Posterior cingulate gyrus (tissue), 11 donors: ENCODE measurements at places on chromosomes 4 and X.

- no peak for DNase-seq
Observed at GRCh38 chrX:124836786-124837185, 482.9 kb upstream of the TEX13C start.

- DNase-seq: no peak
Observed at GRCh38 chr4:3192188-3192587, 56.8 kb upstream of the MSANTD1 start.

DNA sequence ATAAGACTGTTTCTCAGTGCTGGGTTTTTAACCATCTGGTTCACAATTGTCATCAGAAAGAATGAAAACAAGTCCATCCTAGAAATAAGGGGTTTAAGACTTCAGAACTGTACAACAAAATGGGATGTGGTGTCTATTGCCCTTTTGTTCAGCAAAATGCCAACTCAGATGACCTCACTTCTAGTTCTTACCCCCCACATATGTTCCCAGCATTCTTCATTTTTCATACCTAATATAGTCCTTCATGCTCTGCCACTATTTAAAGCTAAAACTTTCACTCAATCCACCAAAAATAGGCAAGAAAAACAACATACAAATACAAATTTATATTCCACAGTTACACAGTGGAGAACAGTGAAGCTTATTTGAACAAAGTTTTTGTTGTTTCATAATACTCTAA, 111.4 kb downstream of the SORBS2 start:
- DNase-seq: no peak

- DNase-seq: no peak
Observed at GRCh38 chr4:141711211-141711610, 74.8 kb downstream of the IL15 start.

DNA sequence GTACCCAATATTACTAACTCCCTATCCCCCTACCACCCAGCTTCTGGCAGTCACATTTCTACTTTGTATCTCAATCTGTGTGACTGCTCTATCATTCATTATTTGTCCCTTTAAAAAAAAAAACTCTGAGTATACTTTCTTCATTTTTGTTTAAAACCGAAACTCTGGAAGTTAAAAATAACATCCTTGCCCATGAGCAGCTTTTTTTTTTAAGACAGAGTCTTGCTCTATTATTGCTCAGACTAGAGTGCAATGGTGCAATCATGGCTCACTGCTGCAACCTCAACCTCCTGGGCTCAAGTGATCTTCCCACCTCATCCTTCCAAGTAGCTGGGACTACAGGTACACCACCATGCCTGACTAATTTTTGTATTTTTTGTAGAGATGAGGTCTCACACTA, 15.8 kb downstream of the UBE2K start:
- DNase-seq: no peak

- DNase-seq: no peak
Observed at GRCh38 chr4:8510611-8511285, 69.4 kb upstream of the GPR78 start.

DNA sequence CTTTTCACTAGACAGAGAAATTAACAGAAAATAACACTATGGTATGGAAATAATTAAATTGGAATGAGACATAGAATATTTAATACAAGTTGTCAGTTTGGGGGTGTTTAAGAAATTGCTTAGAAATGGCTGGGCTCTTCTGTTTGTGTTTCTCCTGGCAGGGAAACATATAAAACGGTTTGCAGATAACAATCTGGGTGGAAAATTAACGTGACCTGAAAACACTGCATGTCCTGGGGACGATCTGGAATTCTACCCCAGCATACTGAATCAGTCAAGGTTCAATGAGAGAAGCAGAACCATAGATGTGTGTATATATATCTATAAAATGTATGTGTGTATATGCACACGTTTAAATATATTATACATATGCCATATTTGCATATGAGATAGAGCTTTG, 109.8 kb downstream of the SPATA18 start:
- no peak for DNase-seq

- no peak for DNase-seq
Observed at GRCh38 chr4:47852136-47852535, 14.3 kb upstream of the CORIN start.

DNA sequence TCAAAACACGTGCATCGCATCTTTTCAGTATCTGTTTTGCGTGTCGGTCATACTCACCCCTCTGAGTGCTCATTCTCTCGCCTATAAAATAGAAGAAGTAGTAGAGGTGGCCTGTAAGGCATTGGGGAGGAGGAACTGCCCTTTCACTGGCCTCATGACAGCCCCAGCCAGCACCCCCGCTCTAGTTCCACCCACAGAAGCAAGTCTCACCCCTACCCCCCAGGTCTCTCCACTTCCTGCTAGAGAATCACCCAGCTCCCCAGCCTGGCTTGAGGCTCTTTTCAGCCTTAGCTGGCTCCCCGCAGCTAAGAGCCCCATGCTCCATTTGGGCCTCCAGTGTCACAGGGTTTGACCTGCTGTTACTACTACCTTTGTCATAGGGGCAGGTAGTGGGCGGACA, 11.8 kb downstream of the HDAC6 start:
- no peak for DNase-seq

GRCh38 chr4:70703619-70704214, 15.4 kb downstream of the UTP3 start:
- DNase-seq: no peak

GRCh38 chr4:185874516-185875230, 62.7 kb upstream of the SORBS2 start:
- DNase-seq: no peak

- DNase-seq: no peak
Observed at GRCh38 chr4:127660284-127660885, 27.6 kb downstream of the INTU start.

DNA sequence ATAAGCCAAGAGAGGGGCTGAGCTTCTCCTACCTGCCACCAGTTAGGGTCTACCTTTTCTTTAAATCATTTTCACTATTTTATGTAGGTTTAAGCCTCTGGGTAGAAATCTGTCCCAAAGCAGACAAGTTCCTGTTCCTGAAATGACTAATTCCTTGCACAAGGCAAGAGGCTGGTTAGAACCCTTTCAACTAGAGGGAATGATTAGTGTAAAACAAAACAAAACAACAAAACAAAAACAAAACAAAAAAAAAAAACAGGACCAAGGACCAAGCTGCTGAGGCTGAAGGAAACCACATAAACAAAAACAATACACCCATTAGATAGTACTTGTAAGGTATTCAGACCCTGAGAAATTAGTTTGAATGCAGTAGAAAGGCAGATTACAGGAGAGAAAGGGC, 62.7 kb downstream of the MAML3 start:
- no peak for DNase-seq

DNA sequence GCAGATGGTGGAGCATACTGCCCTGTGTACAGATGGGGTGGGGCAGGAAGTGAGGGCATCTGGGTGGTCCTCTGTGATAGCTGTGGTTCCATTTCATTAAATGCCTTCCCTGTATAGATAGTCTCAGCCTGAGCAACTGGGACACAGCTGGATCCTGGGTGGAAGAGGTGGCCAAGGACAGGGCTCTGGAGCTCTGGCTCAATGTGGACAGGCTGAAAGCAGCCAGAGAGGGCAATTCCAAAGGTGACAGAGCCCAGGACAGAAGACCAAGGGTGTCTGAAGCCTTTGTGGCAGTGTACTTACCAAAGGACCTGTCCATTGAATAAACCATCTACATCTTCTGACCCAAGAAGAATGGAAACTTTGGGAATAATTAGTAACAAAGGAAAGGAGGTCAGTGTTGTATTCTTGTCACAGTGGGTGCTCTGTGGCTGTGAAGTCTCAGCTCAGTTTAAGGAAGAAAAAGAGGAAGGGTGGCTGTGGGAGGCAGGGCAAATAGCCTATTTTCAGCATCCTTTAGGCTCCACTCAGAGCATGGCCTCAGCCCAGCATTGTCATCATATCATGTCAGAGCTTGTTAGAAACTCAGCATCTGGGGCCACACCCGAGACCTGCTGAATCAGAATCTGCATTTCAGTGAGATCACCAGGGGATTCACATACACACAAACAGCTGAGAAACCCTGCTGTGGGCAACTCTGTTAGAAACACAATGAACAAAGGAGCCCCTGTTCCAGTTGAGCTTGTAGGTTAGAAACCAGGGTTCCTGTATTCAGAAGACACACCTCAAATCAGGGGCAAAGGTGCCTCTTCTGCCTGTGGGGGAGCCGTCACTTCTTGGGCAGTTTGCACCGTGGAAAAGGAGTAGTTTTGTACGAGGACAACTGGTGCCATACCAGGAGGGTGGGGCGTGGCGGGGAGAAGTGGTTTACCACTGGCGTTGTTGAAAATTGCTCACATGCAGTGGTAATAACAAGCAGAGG, 168.6 kb downstream of the PTTG2 start:
- DNase-seq: no peak

GRCh38 chr4:62822306-62822705, 1586.9 kb downstream of the TECRL start:
- DNase-seq: no peak

DNA sequence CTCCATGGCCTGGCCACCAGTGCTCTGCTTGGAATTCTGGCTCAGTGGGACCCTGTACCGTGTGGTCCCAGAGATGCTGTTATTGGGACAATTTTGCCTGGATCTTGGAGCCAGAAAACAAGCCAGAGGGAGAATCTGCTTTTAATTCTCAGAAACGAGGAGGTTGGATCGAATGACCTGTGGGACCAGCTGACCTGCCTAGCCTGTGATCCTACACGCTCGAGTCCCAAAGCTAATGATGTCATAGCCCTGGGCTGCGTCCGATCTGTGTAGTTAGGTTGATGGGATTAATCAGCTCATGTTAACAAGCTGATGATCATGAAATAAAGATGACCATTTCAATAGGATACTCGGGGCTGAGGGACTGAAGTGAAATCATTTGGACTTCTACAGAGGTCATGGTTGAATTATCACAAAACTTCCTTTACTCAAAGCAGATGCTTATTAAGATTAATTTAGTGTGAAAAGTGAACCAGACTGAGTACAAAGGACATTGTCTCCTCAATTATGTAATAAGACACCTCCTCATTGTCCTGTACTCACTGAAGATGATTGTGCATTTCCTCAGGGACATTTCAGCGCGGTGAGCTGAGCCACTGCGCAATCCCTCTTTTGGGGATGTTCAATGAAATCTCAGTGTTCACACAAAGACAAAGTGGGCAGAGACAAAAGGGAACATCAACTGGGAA, 51.9 kb upstream of the STX18 start:
- no peak for DNase-seq

DNA sequence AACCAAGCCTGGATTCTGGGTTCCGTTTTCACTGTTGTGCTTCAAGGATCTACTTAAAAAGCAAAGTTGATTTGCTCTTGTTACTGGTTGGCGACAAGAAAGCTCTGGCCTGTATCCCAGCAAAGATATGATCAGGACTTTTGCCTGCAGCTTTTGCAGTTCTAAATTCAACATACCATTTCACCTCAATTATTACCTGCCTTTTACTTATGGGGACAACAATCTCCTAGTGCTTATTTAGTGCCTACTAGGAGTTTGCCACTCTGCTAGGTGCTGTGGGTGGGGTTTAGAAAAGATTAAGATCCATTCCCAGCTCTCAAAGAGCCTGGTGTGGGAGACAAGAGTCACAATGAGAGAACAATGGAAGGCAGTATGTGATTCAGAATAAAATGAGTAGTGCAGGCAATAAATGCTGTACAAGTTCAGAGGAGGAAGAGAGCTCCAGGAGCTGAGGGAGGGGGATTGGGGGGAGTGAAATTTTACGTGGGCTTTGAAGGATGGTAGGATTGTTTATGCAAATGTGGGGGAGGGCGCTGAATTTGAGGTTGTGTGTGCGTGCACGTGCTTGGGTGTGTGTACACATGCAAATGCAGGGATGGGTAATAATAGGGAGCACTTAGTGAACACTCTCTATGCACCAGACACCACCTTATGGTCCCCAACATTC, 5.0 kb upstream of the TMEM164 start:
- DNase-seq: no peak

- DNase-seq: no peak
Observed at GRCh38 chr4:80726471-80726870, 304.0 kb upstream of the BMP3 start.

- no peak for DNase-seq
Observed at GRCh38 chr4:8439914-8440491, 520 bp downstream of the ACOX3 start.

- DNase-seq: no peak
Observed at GRCh38 chrX:124415115-124415800, 68.9 kb downstream of the SH2D1A start.

GRCh38 chrX:151702741-151703340, 7.6 kb downstream of the PRRG3 start:
- DNase-seq: peak; percentile 19

GRCh38 chr4:65617416-65617815, 52.9 kb downstream of the EPHA5 start:
- no peak for DNase-seq

DNA sequence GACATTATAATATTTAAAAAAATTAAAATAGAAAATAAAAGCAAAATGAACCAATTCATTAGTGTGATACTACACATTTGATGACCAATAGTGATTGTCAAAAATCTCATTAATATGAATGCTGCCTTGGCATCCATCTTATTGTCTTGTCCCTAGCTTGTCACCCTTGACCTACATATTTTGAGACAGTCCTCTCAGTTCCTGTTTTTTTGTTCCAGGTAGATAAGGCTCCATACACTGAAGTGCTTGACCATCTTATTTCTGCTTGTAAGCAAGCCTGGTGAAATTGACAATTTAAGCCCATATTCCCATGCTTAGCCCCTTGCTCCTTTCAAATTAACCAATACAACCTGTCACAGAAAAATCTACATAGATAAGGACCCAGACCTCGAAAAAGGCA, 534.0 kb upstream of the FMR1 start:
- no peak for DNase-seq

- DNase-seq: no peak
Observed at GRCh38 chr4:80307183-80307735, 28.3 kb upstream of the CFAP299 start.

DNA sequence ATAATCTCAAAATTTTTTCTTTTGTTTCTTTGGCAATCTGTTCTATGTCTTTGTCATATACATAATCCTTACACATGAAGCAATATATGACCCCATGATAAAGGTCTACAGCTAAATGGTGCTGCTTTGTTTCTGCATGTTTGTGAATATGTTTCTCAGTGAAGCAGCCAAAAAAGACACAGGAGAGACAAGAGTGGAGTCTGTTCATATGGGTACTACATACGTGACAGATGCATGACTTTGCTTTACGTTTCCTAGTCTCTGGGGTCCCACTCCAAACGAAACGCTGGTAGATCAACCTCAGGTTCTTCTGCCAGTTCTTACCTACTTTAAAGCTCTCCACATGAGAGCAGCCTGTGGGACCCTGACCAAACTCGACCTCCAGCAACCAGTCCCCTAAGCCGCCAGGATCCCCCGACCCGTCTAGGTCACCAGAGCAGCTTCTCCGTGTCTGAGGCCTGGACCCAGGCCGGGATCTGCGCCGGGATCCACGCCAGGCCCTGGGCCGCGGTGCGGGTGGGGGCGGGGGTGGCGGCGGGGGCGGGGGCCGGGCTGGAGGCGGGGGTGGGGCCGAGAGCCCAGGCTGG, 1.5 kb downstream of the USP51 start:
- peak; percentile 64 for DNase-seq

DNA sequence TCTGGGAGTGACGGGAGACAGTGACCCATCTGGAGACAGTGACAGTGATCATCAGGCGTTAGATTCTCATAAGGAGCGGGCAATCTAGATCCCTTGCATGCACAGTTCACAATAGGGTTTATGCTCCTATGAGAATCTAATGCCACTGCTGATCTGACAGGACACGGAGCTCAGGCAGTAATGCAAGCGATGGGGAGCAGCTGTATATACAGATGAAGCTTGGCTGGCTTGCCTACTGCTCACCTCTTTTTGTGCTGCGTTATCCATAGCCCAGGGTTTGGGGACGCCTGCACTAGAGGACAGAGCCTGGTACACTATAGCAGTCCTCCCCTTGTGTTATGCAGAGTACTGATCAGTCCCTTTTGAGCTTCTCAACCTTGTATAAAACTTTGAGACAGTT, 23.5 kb downstream of the NFKB1 start:
- no peak for DNase-seq
